ENCODE measurements at places on chromosomes 11 and 22.

- DNase-seq = no peak
Observed at GRCh38 chr11:15858881-15859280, 497.5 kb downstream of the SOX6 start.

DNA sequence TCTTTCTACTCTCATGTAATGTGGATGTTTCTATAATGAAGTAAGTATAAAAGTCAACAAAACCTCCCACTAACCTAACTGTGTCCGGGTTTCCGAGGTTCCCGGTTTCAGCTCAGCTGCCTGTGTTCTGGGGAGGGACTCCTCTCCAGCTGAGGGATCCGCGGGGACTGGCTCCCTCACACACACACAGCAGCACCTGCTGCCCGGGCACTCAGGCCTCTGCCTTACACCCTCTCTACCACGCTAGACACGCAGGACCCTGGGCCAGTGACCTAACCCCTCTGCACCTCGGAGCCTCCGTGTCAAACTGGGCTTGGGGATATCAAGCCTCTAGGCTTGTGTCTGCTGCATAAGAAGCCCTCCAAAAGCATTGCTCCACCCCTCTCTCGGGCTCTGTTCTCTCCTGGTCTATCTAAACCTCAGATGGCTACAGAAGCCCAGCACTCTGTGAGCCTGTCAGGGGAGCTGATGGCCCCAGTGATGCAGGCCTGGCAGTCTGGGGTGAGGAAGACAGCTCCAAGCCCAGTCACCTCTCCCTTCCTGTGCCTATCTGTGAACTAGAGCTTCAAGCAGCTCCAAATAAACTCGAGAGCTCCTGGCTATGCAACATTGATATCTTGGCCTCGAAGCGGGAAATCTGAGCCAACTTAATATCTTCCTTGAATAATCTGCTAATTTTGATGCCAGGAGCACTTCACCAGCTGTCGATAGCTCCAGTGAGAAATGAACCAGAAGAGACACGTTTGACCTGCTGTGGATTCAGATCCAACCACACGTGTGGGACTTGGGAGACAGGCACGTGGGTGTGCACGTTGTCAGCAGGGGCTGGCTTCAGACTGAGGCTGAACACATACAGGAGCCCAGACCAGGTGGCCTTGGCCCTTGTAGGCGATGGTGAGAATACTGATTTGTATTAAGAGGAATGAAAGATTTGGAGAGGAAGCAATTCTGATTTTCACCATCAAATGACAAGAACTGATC lies 232.7 kb upstream of the B3GAT1 start:
- no peak for DNase-seq

DNA sequence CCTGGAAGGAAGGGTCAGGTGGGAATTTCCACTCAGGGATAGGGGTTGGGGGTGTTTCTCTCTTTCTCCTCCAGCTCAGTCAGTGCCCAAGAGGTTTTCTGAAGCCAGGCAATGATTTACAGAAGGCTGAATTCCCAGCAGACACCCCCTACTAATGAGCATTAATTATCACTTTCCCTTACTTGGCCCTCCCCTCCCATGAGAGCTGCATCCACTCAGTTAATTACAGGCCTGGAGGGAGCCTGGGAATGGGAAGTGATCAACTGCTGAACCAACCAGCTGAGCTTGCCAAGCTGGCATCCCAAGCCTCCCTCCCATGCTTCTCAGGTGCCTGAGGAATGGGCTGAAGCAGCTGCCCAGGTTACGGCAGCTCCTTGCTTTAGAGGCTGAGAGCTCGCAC lies 992 bp downstream of the LGALS12 start:
- DNase-seq = no peak

GRCh38 chr11:46999217-46999616 lies 62.7 kb downstream of the CSTPP1 start:
- DNase-seq = no peak

DNA sequence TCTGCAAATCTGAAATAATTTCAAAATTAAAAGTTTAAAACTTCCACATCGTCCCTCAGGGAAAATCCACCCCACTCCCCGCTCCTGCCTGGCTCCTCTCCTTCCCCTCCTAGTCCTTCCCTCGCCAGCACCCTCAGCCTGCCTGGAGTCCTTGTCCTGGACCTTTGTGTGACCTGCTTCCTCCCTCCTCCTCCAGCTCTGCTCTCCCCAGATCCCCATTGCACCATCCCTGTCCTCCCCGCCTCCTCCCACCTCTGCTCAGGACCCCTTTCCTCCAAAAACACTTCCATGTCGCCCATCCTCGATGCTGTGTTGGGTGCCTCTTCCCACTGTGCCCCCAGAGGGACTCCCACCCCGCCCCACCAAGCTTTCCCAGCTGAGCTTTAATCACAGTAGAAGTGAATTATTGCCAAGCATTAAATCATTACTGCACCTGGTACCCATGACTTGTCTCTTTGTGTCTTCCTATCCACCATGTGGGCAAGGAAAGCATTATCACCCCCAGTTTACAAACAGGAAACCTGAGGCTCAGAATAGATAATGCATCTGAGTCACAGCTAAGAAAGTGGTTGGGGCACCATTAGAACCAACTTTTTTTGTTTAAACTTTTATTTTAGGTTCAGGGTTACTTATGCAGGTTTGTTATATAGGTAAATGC lies 2.4 kb upstream of the ZP1 start:
- no peak for DNase-seq

GRCh38 chr11:65809496-65809895 lies 22.6 kb downstream of the OVOL1 start:
- DNase-seq = no peak

DNA sequence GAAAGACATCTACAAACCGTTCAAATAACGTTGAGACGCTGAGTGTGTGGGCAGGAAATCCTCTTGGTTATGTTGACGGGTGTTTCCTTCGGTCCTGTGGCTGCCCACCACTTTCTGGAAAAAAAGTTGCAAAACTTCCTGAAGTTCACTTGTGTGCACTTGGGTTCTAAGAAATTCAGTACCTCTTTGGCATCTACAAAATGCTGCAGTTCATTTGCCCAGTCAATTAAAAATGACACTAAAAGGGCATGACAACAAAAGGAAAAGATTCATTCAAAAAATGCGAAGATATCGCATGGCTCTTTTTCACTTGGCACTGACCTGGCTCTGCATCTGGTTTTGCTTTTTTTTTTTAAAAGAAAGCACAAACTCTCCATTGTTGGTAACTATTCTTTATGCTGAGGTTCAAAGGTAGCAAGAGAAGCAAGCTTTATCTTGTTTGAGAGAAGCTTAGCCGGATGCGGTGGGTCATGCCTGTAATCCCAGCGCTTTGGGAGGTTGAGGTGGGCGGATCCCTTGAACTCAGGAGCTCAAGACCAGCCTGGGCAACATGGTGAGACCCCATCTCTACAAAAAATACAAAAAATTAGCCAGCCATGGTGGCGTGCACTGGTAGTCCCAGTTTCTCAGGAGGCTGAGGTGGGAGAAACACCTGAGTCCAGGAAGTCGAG lies 10.6 kb upstream of the XBP1 start:
- DNase-seq = no peak

- DNase-seq = peak; percentile 75
Observed at GRCh38 chr11:130068986-130069658, 572 bp upstream of the APLP2 start.

DNA sequence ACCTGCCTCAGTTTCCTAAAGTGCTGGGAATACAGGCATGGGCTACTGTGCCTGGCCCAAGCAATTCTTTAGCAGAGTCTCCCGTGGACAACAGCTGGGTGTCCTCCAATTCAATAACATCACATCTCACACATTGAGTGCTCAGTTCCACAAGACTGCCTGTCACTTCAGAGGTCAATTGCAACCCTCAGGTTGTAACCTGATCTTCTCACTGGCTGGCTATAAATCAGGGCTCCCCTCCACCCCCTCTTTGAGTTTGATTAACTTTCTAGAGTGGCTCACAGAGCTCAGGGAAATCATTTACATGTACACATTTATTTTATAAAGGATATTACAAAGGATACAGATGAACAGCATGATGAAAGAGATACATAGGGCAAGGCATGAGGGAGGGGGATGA lies 68.1 kb downstream of the MCHR1 start:
- DNase-seq = peak; percentile 62

DNA sequence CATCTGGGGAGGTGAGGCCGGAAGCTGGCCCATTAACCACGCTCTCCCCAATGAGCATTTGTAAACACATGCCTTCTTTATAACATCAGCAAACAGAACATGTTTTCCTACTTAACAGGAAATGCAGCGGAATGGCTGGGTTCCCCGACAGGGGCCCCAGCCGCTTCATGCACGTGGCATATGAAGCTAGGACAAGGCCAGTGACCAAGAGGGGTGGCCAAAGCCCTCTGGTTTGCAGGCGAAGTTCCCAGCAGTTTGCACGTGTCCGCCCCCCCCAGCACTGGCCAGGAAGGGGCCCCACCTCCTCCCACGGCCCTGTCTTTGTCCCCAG lies 38.7 kb upstream of the LINC01488 start:
- DNase-seq = no peak

- no peak for DNase-seq
Observed at GRCh38 chr11:126426106-126426505, 70.6 kb downstream of the ST3GAL4 start.

GRCh38 chr11:269146-269890 lies 8.9 kb upstream of the NLRP6 start:
- DNase-seq = no peak

- DNase-seq = no peak
Observed at GRCh38 chr22:42116848-42117424, 13.7 kb downstream of the CYP2D6 start.

DNA sequence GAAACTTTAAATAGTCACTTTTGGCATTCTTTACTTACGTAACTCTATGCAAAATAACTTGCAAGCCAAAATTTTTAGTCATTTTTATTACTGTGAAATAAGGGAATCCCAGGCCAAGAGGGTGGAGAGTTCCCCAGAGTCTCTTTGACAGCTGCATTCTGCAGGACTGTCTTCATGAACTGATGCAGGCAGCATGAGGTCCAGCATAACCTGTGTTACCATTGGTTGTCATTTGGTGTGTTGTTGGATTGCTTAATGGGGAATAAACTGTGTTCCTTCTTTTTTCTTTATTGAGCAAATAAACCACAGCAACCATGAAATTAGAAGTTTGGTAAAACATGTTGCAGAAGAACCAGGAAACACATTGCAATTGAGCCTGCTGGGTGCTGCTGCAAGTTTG lies 24.6 kb downstream of the MMP27 start:
- DNase-seq = no peak

- no peak for DNase-seq
Observed at GRCh38 chr11:126601136-126601535, 245.7 kb downstream of the ST3GAL4 start.

- DNase-seq = no peak
Observed at GRCh38 chr22:37126383-37126782, 16.9 kb upstream of the TMPRSS6 start.

GRCh38 chr11:92297567-92298553 lies 73.2 kb downstream of the FAT3 start:
- no peak for DNase-seq

- no peak for DNase-seq
Observed at GRCh38 chr11:74744277-74744676, 4.4 kb upstream of the RNF169 start.

- no peak for DNase-seq
Observed at GRCh38 chr11:118953265-118953664, 2.8 kb upstream of the UPK2 start.

DNA sequence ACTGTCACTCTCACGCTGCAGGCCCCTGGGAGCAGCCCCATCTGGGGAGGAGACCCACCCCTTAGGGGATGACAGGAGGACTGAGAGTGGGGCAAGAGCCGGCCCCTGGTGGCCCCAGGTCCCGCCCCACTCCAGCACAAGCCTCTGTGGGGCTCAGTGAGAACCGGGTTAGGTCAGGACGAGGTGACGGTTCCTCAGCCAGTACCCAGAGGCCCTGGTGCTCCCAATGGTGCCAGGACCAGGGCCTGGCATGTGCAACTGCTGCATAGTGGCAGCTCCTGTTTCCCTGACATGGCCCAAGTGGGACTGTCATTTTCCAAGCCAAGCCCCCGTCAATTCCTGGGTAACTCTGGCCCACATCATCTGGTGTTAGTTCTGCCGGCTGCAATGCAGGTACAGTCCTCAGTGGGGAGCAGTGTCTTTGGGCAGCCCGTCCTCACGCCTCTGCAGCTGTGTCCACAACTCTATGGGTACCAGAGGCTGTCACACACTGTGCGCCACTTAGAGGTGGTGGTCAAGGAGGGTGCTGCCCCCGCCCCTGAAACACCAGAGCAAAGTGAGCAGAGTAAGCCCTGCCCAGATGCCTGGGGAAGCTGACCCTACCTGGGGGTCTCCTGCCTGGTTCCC lies 15.9 kb downstream of the CHID1 start:
- no peak for DNase-seq

GRCh38 chr11:104678408-104678807 lies 219.9 kb downstream of the CASP12 start:
- DNase-seq = no peak

GRCh38 chr11:72405009-72405408 lies 29.3 kb downstream of the CLPB start:
- DNase-seq = no peak

DNA sequence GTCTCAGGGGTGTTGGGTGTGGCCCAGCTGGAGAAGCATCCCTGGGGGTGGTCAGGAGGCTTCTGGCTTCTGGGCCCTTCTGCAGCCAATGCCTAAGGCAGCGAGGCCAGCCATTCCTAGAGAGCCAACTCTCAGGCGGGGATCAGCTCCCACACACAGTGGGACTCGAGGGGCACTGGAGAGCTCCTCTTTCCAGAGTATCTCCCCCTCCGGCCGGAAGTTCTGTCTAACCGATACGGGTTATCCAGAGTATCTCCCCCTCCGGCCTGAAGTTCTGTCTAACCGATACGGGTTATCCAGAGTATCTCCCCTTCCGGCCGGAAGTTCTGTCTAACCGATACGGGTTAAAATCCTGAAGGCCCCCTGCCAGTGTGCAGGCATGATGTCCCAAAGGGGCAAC lies 71.2 kb upstream of the B3GAT1 start:
- DNase-seq = no peak

DNA sequence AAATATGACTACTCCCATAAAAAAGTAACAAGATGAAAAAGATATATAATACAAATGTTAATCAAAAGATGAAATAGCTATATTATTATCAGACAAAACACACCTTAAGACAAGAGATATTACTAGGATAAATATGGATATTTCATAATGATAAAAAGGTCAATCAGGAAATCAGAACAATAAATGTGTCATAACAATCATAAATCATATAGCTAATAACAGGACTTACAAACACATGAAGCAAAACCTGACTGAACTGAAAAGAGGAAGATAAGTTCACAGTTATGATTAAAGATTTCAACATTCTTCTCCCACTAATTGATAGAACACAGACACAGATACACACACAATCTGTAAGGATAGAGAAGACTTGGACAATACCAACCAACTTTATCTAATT lies 47.2 kb downstream of the EIF3M start:
- DNase-seq = no peak

Measured in left renal pelvis (tissue), 4 donors.